Renal pelvis (tissue), 12 donors: ENCODE measurements at places on chromosomes 2 and 18. TPM values are rescaled to one million over a fixed set of nuclear protein-coding genes. Genes with fewer than 3 reads are reported as not detected.

Gene RESP18
- polyA plus RNA-seq = not detected

Gene KIF5C
- 4.4 TPM for polyA plus RNA-seq

Gene CCDC150
- 28.2 TPM for polyA plus RNA-seq

Gene GRHL1
- polyA plus RNA-seq = 5.1 TPM

Gene SP140
- 1.5 TPM for polyA plus RNA-seq

Gene SNRPD1
- 169 TPM for polyA plus RNA-seq

Gene CHN1
- 19.9 TPM for polyA plus RNA-seq

Gene EN1
- polyA plus RNA-seq = not detected

Gene STAT4
- polyA plus RNA-seq = 7.3 TPM

Gene POTEC
- 0.11 TPM for polyA plus RNA-seq

Gene SKOR2
- polyA plus RNA-seq = not detected

Gene SLC14A1
- polyA plus RNA-seq = 1.8 TPM

Gene TMEM37
- 71.8 TPM for polyA plus RNA-seq

Gene MC5R
- polyA plus RNA-seq = 0.13 TPM

Gene UXS1
- 72.5 TPM for polyA plus RNA-seq

Gene CHST9
- polyA plus RNA-seq = 2.9 TPM

Gene KCNG2
- polyA plus RNA-seq = 0.39 TPM

Gene ABCG8
- 1.3 TPM for polyA plus RNA-seq

Gene GALNT5
- polyA plus RNA-seq = 0.41 TPM

Gene FRZB
- 9.3 TPM for polyA plus RNA-seq

Gene CCT4
- polyA plus RNA-seq = 175 TPM

Gene UGGT1
- 45.4 TPM for polyA plus RNA-seq

Gene GFPT1
- 38.9 TPM for polyA plus RNA-seq

Gene KIAA2012
- polyA plus RNA-seq = 0.19 TPM

Gene NETO1
- polyA plus RNA-seq = 0.69 TPM

Gene ATP6V1C2
- polyA plus RNA-seq = 10.7 TPM

Gene TCF23
- polyA plus RNA-seq = 0.66 TPM

Gene ELOA2
- polyA plus RNA-seq = 0.16 TPM

Gene GPR155
- 3.8 TPM for polyA plus RNA-seq

Gene HMSD
- 1.1 TPM for polyA plus RNA-seq

Gene RGPD3
- polyA plus RNA-seq = 0.21 TPM

Gene ANO7
- 2.7 TPM for polyA plus RNA-seq

Gene TRIM54
- polyA plus RNA-seq = 4.4 TPM

Gene ACKR3
- 74.6 TPM for polyA plus RNA-seq

Gene HJURP
- 23.4 TPM for polyA plus RNA-seq

Gene SERPINB10
- not detected for polyA plus RNA-seq

Gene ALLC
- not detected for polyA plus RNA-seq

Gene GPR17
- polyA plus RNA-seq = 1.9 TPM

Gene B4GALT6
- polyA plus RNA-seq = 13.8 TPM
